Endothelial cell of umbilical vein (primary cell): ENCODE measurements at places on chromosomes 6 and 20. TPM values are rescaled to one million over a fixed set of nuclear protein-coding genes. Genes with fewer than 3 reads are reported as not detected.

Gene MLIP
- 11.6 and 14.5 TPM in 2 replicates for total RNA-seq

Gene ZFP57
- not detected in 2 replicates for total RNA-seq

Gene PTK6
- total RNA-seq = 0.18 TPM in 1 of 2 replicates, not detected in the other

Gene SNX21
- total RNA-seq = 11.9 and 14.9 TPM in 2 replicates

Gene MUC22
- total RNA-seq = not detected in 2 replicates

Gene TMC2
- total RNA-seq = not detected in 2 replicates

Gene PHACTR3
- total RNA-seq = not detected in 2 replicates

Gene FERMT1
- 0.42 and 1.5 TPM in 2 replicates for total RNA-seq

Gene TOMM34
- total RNA-seq = 37.0 and 44.2 TPM in 2 replicates

Gene SNRPB
- total RNA-seq = 296 and 323 TPM in 2 replicates

Gene SSTR4
- not detected in 2 replicates for total RNA-seq

Gene PTK7
- total RNA-seq = 65.3 and 65.6 TPM in 2 replicates

Gene TSBP1
- not detected in 2 replicates for total RNA-seq

Gene C6orf15
- total RNA-seq = not detected in 2 replicates

Gene CGA
- total RNA-seq = not detected in 2 replicates

Gene VIP
- total RNA-seq = 1.2 and 2.0 TPM in 2 replicates

- H3K27ac ChIP-seq = peak overlapping the region; percentile 87
- peak overlapping the region; percentile 16 for H3K4me3 ChIP-seq
- H3K27me3 ChIP-seq = no peaks in the 10 kb centered on the region
- peaks cover 15% of the 10 kb centered on the region for H3K4me1 ChIP-seq
Observed at GRCh38 chr6:45677381-45678284, 299.9 kb upstream of the SUPT3H start.

- no peaks in the 10 kb centered on the region for H3K4me1 ChIP-seq
- no peak overlapping the region for H3K4me3 ChIP-seq
- H3K36me3 ChIP-seq = no peaks in the 10 kb centered on the region
- DNase-seq = no peak
- peaks cover 4% of the 10 kb centered on the region for H3K27me3 ChIP-seq
Observed at GRCh38 chr6:97392735-97393134, 109.7 kb upstream of the MMS22L start.

- H3K4me3 ChIP-seq = no peak overlapping the region
- no peak overlapping the region for H3K27ac ChIP-seq
- no peaks in the 10 kb centered on the region for H3K36me3 ChIP-seq
- H3K27me3 ChIP-seq = no peaks in the 10 kb centered on the region
Observed at GRCh38 chr6:161908872-161909271, 635.0 kb upstream of the AGPAT4 start.

DNA sequence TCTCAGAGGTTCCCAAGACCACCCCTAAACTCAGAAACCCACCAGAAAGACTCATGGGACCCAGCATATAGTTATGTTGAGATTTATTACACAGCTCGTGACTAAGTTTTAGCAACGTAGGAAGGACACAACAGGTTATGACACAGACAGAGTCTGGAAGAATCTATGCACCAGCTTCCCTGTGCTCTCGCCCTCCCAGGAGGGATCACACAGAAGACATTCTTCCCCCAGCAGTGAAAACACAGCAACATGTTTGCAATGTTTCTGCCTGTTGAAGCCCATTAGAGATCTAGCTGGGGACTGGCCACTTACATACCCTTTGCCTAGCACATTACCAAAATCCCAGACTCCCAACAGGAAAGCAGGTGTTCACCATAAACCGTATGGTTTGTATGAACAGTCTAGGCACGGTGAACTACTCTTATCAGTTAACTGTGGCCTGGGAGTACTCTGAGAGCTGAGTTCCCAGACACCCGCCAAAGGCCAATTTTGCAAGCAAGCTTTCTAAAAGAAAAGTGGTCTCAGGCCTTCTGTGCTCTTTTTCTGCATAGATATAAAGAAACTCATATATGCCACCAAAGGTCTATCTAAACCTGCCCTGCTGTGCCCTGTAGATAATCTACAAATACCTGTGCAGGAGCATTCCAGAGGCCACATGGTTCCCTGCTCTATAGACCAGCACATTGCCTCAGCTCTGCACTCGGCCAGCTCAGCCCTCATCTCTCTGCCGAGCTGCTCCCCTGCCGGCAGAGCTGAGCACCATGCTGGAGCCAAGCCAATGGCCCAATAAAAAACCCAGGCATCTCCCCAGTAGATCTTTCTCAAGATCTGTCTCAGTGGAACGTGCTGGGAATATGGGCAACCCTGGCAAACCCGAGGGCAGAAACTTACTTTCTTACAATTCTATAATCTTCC is 69.6 kb upstream of the SMIM28 start:
- no peak for DNase-seq
- no peaks in the 10 kb centered on the region for H3K27me3 ChIP-seq
- H3K4me1 ChIP-seq = no peaks in the 10 kb centered on the region
- H3K4me3 ChIP-seq = no peak overlapping the region

GRCh38 chr6:167152862-167153261 is 4.9 kb downstream of the GPR31 start:
- peaks cover 4% of the 10 kb centered on the region for H3K4me1 ChIP-seq
- no peak for DNase-seq
- no peak overlapping the region for H3K4me3 ChIP-seq

- no peaks in the 10 kb centered on the region for H3K27me3 ChIP-seq
- no peaks in the 10 kb centered on the region for H3K4me1 ChIP-seq
Observed at GRCh38 chr6:20718705-20719653, 184.7 kb downstream of the CDKAL1 start.

- H3K27ac ChIP-seq = peak overlapping the region; percentile 77
- no peaks in the 10 kb centered on the region for H3K36me3 ChIP-seq
- no peaks in the 10 kb centered on the region for H3K27me3 ChIP-seq
- no peak overlapping the region for H3K4me3 ChIP-seq
Observed at GRCh38 chr6:1910621-1911407, 301.1 kb downstream of the FOXC1 start.

GRCh38 chr6:33620158-33620855 is 815 bp upstream of the ITPR3 start:
- H3K4me1 ChIP-seq = peaks cover 15% of the 10 kb centered on the region
- H3K4me3 ChIP-seq = peak overlapping the region; percentile 78
- H3K27ac ChIP-seq = peak overlapping the region; percentile 62
- DNase-seq = peak; percentile 60
- H3K36me3 ChIP-seq = no peaks in the 10 kb centered on the region

DNA sequence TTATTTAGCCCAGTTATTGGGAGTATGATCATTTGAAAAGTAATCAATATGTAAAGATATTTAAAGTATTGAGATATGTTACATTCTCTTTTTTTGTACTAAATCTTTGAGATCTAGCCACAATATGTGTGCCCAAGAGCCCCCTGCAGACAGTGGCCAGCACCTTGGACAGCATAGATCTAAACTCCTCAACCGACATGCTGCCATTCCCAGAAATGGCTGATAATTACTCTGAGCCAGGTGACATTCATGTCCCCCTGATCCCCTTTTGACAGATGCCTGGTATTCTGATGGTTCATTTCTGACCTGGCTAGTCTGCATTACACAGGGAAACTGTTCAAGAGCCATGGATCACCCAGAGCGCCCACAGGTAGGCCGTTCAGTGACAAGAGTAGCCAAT is 177.1 kb downstream of the ZDHHC14 start:
- no peaks in the 10 kb centered on the region for H3K27me3 ChIP-seq
- DNase-seq = no peak
- H3K36me3 ChIP-seq = no peaks in the 10 kb centered on the region
- no peak overlapping the region for H3K4me3 ChIP-seq

- no peaks in the 10 kb centered on the region for H3K27me3 ChIP-seq
- H3K4me3 ChIP-seq = no peak overlapping the region
- peaks cover 44% of the 10 kb centered on the region for H3K4me1 ChIP-seq
- no peaks in the 10 kb centered on the region for H3K36me3 ChIP-seq
- peak overlapping the region; percentile 81 for H3K27ac ChIP-seq
Observed at GRCh38 chr6:2819978-2820377, 21.7 kb downstream of the SERPINB1 start.

DNA sequence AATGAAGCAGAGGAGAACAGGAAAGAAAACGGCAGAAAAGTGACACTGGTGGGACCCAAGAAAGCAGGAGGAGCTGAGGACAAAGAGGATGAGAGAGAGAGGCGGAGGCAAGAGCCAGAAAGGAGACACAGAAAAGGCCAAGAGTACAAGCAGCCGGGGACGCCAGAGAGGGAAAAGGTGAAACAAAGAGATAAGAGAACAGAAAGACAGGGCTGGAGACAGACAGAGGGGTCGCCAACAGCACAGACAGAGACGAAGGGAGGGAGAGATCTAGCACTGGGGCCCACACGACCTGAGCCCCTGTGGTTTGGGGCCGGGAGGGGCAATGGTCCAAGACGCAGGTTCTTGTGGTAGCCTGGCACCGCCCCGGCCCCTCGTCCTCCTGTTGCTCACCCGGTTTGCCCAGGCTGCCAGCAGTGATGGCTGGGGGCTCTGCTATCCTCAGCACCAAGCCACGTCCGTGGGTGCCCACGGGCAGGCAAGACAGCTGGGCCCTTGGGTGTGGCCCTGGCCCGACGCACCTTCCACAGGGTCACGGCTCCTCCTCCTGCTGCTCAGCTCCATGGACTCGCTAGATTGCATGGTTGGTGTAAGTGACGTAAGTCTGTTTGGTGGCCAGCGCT is 123.5 kb downstream of the GRM4 start:
- H3K4me3 ChIP-seq = no peak overlapping the region
- no peak for DNase-seq
- no peaks in the 10 kb centered on the region for H3K36me3 ChIP-seq
- no peak overlapping the region for H3K27ac ChIP-seq

DNA sequence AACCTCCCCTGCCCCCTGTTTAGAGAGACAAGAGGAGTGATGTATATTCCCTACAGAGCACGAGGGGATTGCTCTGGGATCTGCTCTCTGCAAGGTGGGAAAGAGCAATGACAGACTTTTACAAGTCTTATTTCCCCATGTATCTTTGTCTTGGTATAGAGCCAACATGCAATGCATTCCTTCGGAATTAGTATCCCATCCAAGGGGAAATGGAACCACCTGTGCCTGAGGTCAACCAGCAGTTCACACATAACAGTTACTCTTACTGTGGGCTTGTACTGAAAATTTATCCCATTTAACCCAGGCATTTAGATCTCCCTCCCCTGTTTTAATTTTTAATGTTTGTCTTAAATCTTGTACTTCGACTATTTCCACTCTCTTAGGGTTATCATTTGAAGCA is 250.4 kb downstream of the C6orf118 start:
- no peak for DNase-seq
- H3K36me3 ChIP-seq = no peaks in the 10 kb centered on the region
- no peak overlapping the region for H3K27ac ChIP-seq
- no peak overlapping the region for H3K4me3 ChIP-seq
- H3K27me3 ChIP-seq = no peaks in the 10 kb centered on the region

DNA sequence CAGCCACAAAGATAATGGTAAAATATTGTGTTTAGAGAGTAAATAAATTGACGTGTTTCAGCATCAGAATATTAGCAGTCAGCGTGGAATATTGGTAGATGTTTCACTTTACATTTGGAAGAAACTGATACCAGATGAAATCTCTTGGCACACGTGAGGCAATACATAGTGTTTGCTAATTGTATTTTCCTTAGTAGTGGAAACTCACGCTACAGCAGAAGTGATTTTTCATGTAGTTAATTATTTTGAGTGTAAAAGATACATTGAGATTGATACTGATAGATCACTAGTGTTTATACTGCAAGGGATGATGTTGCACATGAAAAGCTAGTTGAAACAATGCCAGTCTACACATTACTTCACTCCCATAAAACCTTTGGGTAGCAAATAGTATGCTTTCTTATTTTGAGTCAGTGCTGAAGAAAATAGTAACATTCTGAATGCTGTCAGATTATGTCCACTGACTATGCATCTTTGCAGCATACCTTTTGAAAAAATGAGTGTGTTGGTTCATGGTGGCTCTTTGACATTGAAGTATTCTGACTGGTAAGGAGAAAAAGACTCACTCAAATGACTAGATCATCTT is 59.3 kb downstream of the CD2AP start:
- H3K27me3 ChIP-seq = no peaks in the 10 kb centered on the region
- H3K27ac ChIP-seq = no peak overlapping the region
- DNase-seq = no peak
- no peaks in the 10 kb centered on the region for H3K36me3 ChIP-seq

GRCh38 chr6:15550546-15551123 is 112.2 kb downstream of the DTNBP1 start:
- H3K4me1 ChIP-seq = peaks cover 41% of the 10 kb centered on the region
- no peaks in the 10 kb centered on the region for H3K27me3 ChIP-seq
- DNase-seq = no peak
- H3K36me3 ChIP-seq = no peaks in the 10 kb centered on the region
- no peak overlapping the region for H3K4me3 ChIP-seq

GRCh38 chr6:1485678-1486077 is 96.3 kb downstream of the FOXF2 start:
- peak; percentile 52 for DNase-seq
- no peaks in the 10 kb centered on the region for H3K27me3 ChIP-seq
- no peaks in the 10 kb centered on the region for H3K4me1 ChIP-seq

GRCh38 chr6:21594416-21595281 is 1.1 kb downstream of the SOX4 start:
- peak overlapping the region; percentile 94 for H3K27ac ChIP-seq
- H3K4me3 ChIP-seq = peak overlapping the region; percentile 98
- H3K36me3 ChIP-seq = peaks cover 17% of the 10 kb centered on the region

DNA sequence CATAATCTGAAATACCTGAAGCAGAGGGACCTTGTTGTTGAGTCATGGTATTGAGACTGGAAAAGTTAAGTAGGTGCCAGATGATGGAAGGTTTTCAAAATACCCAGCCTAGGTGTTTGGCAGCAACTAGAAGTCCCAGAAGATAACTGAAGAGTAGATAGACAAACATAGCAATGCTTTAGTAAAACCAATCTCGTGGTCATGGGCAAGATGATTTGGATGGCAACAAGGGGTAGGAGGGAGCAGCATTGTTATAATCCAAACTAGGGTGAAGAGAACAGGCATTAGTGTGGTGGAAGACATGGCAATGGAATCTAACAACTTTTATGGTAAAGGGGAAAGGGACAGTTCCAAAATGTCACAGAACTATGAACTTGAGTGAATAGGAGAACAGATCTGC is 2.3 kb downstream of the FILIP1 start:
- peaks cover 24% of the 10 kb centered on the region for H3K4me1 ChIP-seq
- H3K27ac ChIP-seq = no peak overlapping the region
- no peak for DNase-seq
- H3K36me3 ChIP-seq = no peaks in the 10 kb centered on the region
